ENCODE measurements at places on chromosomes 5 and 9.

DNA sequence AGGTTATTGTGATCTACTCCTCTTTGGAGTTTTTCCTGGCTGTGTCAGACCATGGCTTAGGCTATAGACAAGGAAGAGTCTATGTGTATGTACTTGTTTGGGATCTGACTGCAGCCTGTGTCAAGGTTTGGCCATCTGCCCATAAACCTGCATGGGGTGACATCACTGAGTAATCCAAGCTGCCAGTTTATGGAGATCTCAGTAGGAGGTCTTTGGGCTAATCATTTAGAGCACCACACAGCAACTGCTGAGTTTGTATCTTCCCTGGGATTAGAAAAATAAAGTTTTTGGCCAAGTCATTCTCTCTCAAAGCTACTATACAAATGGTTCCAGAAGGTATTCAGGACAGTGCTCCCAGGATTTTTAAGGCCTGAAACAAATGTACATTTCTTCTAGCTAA, 65.5 kb upstream of the HSPB3 start:
- peak; percentile 39 for DNase-seq

GRCh38 chr5:55998966-55999365, 4.2 kb upstream of the IL6ST start:
- no peak for DNase-seq

DNA sequence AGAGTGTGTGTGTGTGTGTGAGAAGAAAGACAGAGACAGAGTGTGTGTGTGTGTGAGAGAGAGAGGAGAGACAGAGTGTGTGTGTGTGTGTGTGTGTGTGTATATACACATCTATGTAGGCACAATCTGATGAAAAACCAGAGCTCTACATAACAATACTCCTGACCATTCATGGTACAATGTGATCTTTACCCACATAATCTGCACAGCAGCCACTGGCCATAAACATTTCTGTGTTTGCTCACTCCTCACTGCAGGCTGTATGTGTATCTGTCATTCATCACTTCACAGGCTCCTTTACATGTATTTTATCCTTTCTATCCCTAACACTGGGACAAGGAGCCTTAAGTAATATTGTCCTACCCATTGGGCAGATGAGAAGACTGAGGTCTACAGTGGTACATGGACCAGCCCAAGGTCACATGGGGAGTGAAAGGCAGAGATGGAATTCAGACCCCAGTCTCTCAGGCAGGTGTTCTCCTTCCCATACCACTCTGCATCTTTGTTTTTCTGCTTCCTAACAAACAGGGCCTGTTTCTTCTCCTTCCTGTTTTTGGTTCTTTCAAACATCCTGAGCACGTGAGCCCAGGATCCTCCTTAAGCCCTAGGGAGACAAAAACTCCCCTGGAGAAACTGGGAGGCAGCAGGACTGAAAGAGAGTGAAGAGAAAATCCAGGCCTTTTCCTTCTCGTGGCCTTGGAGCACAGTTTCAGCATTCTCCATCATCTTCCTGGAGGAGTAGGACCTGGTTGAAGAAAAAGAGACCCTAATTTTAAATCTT, 201.7 kb upstream of the MSX2 start:
- no peak for DNase-seq

GRCh38 chr5:94173100-94173499, 431.7 kb upstream of the POU5F2 start:
- no peak for DNase-seq

DNA sequence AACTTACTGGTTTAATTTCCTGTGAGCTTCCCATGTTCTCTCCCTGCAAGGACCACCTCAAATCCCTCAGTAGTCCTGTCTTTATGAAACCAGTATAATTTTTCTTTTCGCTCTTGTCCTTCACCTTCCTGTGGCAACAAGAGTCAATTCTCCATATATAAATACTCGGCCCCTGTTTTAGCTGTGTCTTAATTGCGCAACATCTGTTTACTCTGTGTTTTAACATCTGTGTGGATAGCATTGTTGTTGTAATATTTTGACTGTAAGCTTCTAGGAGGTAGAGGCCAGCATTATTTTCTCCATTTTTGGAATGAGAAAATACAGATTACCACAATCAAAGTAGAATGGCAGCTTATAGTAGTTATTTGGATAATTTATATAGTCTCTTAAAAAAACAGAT, 30.2 kb upstream of the CDKN2B start:
- no peak for DNase-seq

DNA sequence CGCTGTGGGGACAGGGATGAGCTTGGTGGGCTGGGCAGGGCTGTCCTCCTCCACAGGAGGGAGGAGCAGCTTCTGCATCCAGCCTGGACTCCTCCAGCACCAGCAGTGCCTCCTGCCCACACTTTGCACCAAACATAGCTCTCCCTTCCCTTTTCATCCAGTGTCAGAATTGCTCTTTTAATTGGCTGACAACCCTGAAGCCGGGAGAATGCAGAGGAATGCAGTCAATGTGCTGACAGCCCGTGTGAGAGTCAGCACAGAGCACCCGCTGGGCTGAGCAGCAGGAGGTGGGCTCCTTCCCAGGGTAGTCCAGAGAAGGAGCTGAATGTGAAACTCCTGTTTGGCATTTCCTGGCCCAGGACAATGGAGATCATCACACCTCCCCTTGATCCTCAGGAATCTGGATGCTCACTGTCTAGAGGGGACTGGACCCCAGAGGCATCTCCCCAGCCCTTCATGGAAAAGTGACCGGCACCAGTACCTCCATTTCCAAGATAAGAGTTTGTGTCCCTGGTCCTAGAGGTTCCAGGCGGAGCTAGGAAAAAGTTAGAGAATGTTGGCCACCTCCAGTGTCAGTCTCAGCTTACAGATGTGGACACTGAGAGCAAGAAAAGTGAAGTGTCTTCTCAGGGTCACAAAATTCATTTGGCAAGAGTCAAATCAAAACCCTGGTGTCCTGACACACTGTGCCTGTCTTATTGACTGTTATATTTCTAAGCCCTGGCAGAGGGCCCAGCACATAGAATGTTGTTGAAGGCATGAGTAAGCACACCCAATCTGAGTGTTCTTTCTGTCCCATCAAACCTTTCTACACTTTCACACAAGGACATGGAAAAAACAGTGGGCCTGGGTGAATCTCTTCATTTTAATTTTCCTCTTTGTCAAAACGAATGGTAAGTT, 202.1 kb downstream of the SNX18 start:
- no peak for DNase-seq

DNA sequence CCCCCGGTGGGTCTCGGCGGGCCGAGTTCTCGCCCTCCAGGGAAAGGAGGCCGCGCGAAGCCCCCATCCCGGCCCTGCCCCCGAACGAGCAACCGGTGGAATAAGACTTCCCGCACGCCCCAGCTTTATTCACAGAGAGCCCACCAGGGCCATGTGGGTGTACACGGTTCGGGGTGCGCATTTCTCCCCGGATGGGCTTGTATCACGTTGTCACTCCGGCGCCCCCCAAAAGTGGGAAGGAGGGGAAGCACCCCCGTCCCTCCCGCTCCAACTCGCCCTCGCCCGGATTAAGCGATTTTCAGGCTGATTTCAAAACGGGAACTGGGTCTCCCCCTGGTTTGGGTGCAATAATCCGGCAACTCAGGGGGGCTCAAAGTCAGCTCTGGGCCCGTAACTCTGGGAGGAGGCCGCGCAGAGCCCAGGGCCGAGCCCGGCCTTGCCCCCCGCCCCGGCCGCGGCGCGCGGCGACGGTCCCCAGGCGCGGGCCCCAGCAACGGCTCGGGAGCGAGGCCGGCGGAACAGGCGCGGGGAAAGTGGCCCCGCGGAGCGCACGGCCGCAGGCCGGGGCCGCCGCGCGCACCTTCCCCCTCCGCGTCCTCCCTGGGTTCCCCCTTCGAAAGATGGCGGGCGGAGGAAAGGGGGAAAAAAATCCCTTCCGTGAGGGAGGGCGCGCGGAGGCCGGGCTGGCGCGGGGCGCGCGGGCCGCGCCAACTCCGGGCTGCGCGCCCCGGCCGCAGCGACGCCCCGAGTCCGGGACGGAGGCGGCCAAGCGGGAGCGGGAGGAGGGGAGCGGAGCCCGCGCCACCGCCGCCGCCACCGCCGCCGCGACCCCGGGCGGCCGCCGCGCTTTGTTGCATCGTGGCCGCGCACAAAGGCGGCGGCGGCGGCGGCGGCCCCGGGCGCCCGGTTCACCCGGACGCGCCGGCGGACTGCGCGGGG, 644 bp downstream of the BRD3 start:
- no peak for DNase-seq

- no peak for DNase-seq
These were observed 8.5 kb upstream of the PCDHB15 start for GRCh38 chr5:141236516-141237313.

DNA sequence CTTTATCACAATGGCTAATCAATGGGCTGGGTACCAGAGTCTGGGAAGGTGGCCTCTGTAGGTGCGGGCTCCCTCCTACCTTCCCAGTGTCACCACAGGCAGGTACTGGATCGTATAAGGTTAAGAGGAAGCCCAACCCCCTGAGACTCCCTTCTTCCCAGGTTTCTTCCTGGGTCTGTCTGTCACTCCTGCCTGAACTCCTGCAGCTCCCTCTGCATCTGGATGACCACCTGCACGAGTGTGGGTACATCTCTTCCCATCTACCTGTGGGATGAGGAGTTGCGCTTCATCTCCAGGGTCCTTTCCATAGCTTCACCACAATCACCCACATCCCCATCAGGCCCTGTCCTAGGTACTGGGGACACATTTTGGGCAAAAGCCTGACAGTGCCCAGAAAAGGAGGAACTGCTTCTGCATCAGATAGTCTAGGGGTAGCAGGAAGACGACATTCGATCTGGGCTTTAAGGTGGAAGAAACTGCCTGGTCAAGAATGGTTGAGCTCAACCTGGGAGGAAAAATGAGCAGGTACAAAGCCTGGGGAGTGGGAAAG, 112.2 kb upstream of the ALDH1B1 start:
- no peak for DNase-seq

DNA sequence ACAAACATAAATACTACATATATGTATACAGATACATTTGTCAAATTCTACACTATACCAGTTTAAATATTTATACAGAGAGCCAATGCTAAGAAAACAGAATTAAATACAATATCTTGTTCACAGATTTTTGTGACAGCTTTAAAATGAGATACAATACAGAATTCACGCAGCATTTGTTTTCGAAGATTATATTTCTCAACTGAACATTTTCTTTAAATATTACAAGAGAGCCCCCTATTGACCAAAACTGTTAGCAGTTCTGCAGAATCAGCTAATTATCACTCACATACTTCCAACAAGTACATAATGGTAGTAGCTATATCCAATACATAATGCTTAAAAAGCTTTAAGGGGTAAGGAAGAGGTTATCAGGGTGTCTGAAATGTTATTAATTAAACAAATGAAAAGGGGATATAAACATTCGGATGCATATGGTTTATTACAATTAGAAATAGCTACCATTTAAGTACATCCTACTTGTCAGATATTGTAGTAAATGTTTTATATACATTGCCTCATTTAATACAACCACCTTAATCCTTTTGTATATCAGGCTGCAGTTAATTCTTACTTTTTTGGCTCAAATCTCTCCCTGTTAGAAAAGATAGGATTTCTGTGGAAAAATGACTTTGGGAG, 31.7 kb downstream of the ZDHHC21 start:
- DNase-seq = no peak

- DNase-seq = no peak
These were observed 2.3 kb upstream of the AUH start for GRCh38 chr9:91364005-91364404.

- DNase-seq = peak; percentile 12
These were observed 48.2 kb downstream of the KIF2A start for GRCh38 chr5:62354028-62354874.

GRCh38 chr9:125400725-125401716, 139.4 kb downstream of the GAPVD1 start:
- DNase-seq = no peak

DNA sequence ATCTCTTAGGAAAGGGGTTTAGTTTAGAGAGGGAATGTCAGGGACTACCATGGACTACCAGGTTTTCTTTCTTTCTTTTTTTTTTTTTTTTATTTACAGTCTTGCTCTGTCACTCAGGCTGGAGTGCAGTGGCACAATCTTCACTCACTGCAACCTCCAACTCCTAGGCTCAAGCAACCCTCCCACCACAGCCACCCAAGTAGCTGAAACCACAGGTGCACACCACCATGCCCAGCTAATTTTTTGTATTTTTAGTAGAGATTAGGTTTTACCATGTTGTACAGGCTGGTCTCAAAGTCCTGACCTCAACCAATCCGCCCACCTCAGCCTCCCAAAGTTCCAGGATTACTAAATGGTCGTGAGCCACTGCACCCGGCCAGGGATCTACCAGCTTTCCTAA, 572.7 kb downstream of the CAAP1 start:
- no peak for DNase-seq

DNA sequence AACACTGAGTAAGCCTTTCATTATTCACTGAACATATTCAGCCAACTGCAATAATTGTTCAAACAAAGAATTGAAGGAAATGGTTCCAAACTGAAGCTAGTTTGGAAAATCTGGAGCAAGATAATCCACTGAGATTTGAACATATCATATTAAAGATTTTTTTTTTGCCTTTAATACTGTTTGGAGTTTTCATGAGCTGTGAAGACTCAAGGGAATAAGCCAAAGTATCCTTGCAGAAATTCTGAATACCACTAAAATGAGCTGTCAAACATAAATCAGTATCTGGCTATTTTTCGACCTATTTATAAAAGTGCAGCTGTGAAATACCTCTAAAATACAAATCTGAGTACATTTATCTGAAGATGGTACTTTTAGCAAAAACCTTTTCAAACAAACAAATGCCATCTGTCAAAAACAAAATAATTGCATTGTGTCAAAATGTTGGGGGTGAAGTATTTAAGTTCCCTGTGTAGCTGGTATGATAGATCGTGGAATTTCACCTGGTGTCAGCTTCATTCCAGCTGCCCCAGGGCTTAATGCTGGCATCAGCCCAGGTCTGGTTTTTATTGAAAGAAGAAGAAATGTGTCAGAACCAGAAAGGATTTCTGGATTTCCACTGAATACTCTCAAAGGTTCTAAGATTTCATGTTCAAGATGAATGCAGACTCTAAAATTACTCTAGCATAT, 149.0 kb upstream of the GRAMD2B start:
- DNase-seq = no peak

- DNase-seq = no peak
These were observed 129.2 kb downstream of the ZDHHC21 start for GRCh38 chr9:14563902-14564624.

- no peak for DNase-seq
These were observed 47.7 kb upstream of the TCERG1 start for GRCh38 chr5:146399481-146399880.

DNA sequence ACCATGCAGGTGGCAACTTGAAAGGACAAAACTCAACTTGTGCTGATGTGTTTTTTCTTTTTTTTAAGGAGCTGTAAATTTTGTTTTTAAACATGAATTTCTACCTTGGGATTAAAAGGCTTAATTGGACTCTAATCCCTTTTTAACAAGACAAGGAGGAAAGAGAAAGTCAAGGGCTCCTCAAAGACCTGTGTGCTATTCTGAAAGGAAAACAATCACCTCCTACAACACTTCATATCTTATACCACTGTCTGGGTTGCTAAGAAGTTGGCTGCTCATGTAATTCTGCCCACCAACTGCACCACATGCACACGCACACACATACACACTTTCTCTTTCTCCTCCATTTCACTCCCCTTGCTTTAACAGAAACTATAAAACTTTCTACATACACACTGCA, 78.6 kb downstream of the SH3RF2 start:
- no peak for DNase-seq
